KBM-7 (cell line): ENCODE measurements at places on chromosomes 16 and 17.

GRCh38 chr16:57611181-57611580 is 17.2 kb upstream of the ADGRG1 start:
- no peak for DNase-seq

- no peak for DNase-seq
These were observed 80.6 kb upstream of the CCL2 start for GRCh38 chr17:34174496-34174895.

- DNase-seq, result no peak
These were observed 72.6 kb downstream of the SDK2 start for GRCh38 chr17:73571511-73572130.

GRCh38 chr17:81615401-81615930 is 21.4 kb downstream of the NPLOC4 start:
- no peak for DNase-seq

DNA sequence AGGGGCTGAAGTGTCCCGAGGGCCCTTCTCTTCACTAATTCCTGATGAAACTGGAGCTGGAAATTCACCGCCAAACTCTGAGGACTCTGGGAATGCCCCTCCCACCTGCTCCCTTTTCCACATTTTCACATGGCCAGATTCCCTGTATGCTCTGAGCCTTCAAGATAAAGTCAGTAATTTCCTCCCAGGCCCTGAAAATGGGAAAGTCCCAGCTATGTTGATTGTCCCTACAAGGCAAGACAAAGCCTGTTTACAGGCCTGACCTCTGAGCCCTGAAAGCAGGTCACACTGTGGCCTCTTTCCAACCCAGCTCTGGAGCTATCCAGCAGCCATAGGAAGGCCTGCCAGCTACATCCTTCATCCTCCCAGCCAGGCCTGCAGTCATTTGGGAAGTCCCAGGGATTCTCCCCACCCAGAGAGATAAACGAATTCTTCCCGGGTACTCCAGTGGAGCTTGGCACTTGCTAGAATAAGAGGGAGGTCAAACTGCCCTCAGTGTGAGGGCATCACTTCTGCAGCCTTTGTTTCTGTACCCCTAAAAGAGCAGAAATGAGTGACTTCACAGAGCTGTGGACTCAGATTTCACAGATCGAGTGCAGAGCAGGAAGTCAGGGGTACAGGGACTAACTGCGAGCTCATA is 19.6 kb upstream of the CCL2 start:
- no peak for DNase-seq

DNA sequence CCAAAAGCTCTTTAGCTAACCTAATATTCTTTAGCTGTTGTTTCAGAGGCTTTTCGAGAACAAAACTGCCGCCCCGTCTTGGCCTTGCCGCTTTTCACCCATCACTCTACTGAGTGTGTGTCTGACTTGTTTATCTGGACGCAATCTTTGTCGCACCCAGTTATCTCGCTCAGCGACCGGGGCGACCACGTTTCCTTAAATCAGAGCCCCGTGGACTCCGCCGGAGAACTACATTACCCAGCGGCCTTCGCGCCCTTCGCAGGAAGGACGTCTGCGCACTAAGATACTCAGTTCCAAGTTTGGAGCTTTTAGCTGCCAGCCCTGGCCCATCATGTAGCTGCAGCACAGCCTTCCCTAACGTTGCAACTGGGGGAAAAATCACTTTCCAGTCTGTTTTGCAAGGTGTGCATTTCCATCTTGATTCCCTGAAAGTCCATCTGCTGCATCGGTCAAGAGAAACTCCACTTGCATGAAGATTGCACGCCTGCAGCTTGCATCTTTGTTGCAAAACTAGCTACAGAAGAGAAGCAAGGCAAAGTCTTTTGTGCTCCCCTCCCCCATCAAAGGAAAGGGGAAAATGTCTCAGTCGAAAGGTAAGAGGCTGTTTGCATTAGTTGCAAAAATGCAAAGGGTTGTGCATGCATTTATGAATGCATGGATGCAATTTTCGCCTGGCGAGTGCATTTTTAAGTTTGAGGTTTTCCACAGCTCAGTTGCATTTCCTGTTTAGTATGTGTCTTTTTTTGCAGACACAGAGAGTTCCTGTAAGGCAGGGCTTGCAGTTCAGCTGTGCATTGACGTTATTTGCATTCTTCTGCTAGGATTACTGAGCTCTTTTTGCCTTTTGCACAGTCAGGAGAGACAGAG is at the start of gene MAP2K6:
Gene MAP2K6, plus strand, starts transcription at position 290 of the 867 bp plus-strand sequence. Its CDS starts 288 bp downstream, at position 578.
- DNase-seq, result peak; percentile 85

DNA sequence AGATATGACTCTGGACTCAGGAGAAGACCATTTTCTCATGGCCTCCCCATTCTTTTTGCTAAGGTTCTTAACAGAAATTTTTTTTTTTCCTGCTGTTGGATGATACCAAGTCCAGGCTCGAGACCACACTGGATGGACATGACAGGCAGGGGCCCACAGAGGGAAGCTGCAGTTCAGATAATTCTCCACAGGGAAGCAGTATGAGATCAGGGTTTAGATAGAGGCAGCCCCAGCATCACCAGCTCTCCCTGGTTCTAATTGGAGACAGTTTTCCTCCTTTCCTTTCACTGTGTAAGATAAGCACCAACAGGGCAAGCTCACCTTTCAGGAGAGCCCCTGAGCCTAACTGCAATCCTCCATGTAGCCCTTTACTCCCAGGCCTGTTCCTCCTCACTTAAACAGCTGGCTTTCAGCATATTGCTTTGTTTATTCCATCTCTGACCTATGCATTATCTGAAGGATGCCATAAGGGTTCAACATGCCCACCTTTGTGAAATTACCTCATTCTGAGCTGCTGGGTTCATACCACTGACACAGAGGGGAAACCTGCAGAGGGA is 108.1 kb downstream of the SNX11 start:
- DNase-seq, result peak; percentile 33

DNA sequence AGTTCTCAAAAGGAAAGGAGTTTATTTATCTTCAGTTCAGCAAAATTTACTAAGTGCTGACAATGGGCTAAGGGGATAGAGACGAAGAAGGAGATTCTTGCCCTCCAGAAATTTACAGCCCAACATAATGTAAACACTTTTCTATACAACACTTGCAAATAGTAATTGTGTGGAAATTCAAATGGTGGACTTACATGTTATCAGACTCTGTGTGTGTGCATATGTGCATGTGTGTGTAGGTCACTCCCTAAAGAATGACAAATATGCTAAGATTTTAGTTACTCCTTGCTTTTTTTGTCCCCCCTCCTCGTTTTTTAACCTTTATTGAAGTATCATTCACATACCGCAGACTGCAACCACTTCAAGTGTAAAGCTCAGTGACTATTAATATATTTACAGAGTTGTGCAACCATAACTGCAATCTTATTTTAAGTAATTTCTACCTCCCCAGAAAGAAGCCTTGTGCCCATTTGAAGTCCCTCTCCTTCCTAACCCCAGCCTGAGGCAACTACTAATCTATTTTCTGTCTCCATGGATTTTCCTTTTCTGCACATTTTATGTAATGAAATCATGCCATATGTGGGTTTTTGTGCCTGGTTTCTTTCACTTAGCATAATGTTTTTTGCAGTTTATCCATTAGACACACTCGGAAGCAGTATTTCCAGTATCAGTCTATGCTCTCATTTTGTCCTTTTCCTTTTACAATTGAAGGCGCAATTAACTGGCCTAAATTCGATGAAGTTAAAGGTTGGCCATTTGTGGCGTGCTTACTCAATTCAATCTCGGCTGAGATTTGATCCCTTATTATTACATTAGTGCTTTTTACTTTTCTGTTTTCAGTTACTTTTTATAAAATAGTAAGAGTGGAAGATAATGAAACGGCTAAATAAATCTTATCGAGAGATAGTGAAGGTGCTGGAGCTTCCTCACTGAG is 318.4 kb downstream of the HAPSTR1 start:
- no peak for DNase-seq

GRCh38 chr16:85137323-85138072 is 25.2 kb upstream of the CIBAR2 start:
- DNase-seq, result no peak

GRCh38 chr17:40307740-40308239 is 1.2 kb upstream of the RARA start:
- peak; percentile 34 for DNase-seq

DNA sequence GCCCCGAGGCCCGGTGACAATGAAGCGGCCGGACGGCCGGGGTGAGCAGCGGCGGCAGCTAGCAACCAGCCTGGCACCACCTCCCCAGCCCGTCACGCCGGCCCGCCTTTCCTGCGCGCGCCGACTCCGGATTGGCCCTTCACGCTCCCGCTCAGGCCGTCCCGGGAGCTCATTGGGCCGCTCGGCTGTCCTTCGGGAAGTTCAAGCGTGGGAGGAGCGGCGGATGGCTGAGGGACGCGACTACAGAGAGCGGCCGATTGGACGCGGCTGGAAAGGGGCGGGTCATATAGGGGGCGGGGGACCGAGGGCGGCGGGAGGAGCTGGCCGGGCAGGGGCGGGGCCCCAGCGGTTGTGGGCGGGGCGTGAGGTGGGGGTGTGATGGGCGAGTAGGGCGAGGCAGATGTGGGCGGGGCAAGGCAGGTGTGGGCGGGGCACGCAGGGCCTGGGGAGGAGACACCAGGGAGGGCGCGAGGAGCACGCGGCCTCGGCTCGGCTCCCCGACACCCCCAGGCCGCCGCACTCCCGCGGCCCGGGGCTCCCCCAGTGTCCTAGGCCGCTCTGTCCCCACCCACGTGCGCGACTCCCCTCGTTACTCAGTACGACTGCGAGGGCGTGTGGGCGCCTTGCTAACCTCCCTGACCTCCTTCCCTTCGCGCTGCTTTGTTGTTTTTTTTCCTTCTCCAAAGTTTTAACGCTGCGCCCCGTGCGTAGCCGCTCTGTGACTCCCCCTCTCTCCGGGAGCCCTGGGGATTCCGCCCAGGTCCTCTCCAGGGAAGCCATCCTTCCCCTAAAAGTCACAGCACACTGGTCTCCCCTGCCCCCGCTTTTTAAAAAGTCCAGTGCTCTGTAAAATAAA is at the start of gene CEP131:
Gene CEP131, minus strand, starts transcription at position 60 of the 856 bp plus-strand sequence. CDS start 2,909 bp downstream, outside the sequence.
- DNase-seq, result peak; percentile 97

- DNase-seq, result peak; percentile 69
These were observed 6.7 kb downstream of the TRPV1 start for GRCh38 chr17:3602499-3602898.

- DNase-seq, result no peak
These were observed 54.1 kb downstream of the PIMREG start for GRCh38 chr17:6498356-6498755.

- DNase-seq, result no peak
These were observed 21.3 kb upstream of the SALL1 start for GRCh38 chr16:51172368-51172767.

DNA sequence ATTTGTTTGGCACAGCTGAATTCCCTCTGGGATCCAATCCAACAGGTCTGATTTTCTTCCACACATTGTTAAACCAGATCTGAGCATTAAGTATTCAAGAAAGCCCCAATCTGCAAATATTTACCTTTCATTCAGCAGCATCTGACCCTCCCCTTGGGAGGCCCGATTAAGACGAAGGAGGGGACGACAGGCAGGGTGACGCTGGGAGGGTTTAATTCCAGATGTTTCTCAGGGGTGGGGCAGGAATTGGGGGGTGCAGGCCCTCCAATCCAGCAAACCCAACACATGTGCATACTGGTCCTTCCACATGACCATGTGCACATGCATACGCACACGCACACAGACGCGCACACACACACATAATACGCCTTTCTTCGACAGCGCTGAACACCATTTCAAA is 240.5 kb downstream of the GSG1L start:
- no peak for DNase-seq

DNA sequence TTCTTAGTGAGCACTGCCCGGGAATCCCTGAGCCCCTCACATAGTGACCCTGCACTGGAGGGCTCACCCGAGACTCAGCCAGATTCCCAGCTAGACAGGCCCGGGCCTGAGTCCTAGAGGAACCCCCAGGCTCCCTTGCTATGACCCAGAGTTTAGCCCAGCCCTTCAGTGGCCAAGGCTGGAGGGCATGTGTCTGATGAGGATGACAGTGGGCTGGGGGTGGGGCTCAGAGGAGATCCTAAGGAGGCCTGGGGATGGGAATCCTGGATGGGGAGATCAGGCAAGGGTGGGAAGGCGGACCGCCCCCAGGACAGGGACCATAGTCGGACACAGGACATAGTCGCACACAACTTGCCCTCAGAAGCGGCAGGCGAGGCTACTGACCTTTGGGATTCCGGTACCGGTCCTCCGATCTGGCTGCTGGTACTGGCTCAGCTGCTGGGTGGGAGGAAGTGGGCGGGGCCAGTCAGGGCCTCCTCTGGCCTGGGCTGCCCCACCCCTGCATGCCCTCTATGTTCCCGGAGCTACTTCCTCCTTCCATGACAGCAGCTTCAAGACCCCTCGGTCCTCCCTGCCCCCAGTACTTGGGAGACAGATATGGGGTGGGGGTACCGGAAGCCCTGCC is 1.1 kb downstream of the CD79B start:
- peak; percentile 73 for DNase-seq

DNA sequence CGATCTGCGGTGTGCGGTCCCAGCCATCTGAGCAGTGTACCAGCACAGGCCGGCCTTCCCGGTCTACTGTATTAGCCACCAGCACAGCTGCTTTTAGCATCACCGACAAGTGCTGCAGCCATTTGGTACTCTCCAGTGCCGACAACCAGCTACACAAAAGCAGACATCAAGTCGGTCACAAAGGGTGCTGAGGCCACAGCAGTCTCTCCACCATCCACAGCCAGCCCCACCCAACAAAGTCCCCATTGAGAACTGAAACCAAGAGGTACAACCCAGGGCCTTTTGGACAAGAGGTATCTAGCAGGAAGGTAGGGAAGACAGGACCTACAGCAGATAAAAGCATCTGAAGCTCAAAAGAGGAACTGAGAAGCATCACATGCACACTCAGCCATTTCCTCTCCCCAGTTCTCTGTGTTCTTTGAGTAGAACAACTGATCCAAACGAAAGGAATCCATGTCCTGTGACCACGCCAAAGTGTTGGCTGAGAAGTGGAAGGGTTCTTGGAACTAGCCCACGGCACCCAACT is 9.5 kb downstream of the MTMR4 start:
- peak; percentile 59 for DNase-seq

GRCh38 chr17:50527155-50527762 is 5.3 kb upstream of the EPN3 start:
- peak; percentile 85 for DNase-seq

DNA sequence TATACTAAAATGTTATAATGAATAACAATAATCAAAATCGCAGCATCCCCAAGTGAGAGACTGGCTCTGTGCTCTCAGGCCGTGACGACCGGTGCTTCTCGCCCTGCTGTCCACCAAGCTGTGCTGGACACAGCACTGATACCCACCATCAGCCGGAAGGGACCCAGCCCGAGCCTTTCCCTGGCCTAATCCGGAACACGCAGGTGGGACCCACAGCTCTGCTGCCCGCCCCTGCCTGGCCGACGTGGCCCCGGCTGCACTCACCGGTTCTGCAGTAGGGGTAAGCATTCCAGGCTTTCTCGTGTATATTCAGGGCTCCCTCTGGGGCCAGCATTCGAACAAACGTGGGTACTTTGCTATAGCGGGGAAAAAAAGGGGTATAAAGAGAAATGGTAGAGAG is 14.6 kb downstream of the PITPNA start:
- no peak for DNase-seq
